Kidney (tissue), 22 donors: ENCODE measurements at places on chromosomes 6 and 20. TPM values are rescaled to one million over a fixed set of nuclear protein-coding genes. Genes with fewer than 3 reads are reported as not detected.

GRCh38 chr6:12654107-12654506 is 62.5 kb upstream of the PHACTR1 start:
- no peak for DNase-seq

DNA sequence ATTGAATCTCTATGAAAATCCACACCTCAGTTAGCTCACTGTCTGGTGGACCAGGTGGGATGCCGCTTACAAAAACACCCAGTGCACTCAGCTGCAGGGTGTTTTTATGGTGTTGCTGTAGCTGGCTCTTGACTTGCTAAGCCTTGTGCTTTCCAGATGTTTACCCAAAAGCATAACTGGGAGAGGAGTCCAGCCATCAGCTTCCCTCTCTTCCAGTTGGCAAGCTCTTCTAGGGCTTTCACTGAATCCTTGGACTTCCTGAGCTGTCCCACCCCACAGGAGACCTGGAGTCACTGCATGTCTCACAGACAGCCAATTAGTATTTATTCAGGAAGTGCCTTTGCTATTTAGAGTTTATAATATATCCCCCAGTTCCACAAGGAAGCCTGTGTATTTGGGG is 210.9 kb downstream of the FNDC1 start:
- no peak for DNase-seq

- DNase-seq: no peak
Measured at GRCh38 chr6:6397842-6398241, 77.4 kb upstream of the F13A1 start.

GRCh38 chr6:170029416-170030283 is 261.2 kb downstream of the DLL1 start:
- no peak for DNase-seq

Gene MYMX
- 2.2 TPM for polyA plus RNA-seq

GRCh38 chr6:87830907-87831306 is 128.9 kb upstream of the AKIRIN2 start:
- DNase-seq: no peak

Gene LGSN
- 0.26 TPM for polyA plus RNA-seq

Gene MKKS
- 49.2 TPM for polyA plus RNA-seq

DNA sequence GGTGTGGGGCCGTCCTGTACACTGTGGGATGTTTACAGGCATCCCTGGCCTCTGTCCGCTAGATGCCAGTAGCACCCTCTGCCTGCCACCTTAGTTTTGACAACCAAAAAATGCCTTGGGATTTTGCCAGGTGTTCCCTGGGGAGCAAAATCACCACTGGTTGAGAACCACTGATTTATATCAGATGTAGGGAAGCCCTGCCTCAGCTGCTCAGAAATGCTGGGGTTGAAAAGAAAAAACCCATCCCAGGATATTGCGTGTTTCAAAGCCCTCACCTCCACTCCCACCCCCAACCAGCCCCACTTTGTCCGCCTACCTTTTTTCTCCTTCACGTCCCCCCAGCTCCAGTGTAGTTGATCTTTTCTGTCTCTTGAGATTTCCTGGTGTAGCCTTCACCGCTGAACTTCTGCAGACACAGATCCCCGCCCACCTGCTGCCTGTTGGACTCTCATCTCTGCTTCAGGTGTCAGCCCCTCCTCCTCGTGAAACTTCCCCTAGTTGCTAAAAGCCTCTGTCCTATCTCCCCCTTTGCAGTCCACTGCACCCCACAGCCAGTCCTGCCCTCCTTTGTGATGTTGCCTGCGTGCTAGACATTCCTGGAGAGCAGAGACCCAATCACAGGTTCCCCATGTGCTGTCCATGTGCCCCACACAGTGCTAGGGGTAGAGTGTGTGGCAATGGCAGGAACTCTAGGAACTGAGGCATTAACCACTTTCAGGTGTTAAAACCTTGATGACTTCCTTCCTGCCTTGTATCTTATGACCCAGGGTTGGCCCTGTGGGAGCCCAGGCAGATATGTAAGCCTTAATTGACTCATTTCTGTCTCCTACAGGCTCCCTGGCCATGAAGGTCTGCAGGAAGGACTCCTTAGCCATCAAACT is 98.9 kb downstream of the TBC1D7 start:
- peak; percentile 21 for DNase-seq

DNA sequence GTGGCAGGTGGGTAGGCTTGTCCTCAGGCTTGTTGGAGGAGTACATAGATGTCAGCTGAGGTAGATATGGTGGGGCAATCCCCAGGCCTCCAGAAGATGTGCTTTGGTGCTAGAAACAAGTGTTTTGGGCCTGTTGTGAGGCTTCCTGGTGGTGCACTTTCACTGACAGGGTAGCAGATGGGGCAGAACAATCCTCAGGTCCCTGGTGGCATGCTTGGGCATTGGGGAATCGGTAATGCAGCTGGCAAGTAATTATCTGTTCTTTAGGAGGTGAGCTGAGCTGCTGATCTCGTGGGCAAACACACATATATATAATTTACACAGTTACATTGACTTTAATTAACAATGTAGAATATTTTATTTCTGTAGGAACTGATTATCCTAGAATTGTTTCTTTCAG is 458.7 kb downstream of the BMP2 start:
- DNase-seq: no peak
